ENCODE measurements at places on chromosomes 7 and 10.

DNA sequence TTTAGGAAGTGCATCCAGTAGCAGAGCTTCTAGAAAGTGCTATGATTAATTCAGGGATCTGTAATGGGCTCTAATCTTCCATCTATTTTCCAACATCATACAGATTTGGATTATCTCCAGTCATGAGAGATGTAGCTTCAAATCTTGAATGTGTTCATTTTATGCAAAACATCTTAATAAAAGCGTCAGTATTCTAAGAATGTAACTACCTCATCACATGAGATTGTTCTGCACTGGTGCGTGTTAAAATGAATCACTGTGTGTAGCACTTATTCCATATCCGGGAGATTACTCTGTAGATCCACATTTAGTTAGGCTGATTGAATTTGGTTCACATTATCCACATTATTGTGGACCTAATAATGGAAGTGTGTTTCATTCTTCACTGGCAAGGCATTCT lies 344.9 kb upstream of the CHRM2 start:
- DNase-seq: no peak

DNA sequence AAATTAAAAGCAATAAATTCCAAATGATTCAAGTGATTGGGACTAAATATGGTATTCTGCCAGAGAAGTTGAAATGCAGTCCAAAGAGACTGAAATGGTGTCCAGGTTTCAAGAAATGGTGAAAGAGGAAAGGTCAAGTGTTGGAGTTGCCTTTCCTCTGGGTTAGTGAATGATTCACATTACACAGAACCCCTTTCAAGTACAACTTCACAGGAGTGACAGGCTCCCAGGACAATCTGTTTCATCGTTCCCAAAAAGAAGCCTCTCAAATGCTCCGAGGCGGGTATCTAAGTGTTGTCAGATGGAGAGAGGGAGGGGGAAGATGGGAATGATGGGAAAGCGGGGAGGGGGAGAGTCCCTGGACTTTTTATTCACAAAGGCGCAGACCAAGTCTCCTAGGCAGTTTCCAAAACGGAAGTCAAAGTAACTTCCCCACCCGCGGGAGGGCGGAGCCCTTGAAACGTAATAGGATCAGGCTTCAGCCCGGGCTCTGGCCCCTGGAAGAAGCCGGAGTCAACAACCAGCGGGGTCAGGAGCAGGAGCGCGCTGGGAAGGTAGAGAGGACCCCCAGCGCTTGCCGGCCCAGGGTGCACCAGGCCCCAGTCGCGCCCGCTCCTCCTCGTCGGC lies 754 bp downstream of the SLC25A13 start:
- DNase-seq: peak; percentile 36

DNA sequence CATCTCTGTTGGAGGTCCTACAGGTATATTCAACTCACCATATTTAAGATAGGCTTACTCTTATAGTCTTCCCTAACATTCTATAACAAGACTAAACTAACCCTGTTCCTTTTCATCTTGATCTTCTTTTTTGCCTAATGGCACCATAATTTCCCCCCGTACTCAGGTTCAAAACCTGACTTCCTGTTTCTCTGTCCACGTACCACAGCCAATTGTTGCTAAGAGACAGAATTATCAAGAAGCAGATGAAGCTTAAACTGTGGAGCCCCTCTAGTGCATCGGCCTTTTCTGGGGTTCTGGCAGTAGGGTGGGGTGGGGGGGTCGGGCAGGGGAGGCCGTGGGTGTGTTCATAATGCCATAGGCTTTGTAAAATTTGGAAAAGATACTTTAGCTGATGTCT lies 109.2 kb downstream of the EVX1 start:
- DNase-seq: no peak

DNA sequence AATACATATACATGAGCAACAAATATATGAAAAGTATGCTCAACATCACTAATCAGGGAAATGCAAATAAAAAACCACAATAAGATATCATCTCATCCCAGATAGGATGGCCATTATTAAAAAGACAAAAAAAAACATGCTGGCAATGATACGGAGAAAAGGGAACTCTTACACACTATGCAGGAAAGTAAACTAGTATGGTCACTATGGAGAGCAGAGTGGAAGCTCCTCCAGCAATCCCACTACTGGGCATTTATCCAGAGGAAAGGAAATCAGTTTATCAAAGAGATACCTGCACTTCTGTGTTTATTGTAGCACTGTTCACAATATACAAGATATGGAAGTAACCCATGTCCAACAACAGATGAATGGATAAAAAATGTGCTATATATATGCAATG lies 217.5 kb downstream of the SDK1 start:
- no peak for DNase-seq

DNA sequence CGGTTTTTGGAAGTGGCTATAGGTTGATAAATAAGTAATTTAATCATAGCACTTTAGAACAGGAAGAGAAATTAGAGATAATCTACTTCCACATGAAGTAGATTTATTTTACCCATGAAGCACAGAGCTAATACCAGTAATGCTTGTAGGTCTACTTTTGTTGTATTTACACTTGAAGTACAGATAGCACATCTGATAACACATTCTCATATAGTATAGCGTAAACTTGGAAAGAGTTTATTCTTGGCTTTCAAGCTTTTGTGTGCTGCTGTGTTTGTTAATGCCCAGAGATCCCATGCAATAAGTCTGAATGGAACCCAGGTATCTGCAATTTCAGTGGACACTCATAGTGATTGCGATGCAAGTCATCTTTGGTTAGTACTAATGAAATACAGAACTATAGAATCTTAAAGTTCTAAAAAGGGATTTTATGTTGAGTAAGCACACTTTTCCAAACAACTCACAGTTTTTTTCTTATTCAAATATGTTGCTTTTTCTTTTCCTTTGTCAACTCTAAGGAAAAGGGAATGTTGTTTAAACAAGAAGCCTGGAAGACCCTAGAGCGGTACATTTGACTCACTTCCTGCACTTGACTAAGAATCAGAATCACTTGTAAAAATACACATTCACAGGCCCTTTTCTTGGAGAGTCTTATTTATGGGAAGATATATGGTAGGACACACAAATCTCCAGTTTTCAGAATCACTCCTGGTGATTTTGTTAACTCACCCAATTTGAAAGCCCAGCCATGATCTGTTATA lies 105.8 kb downstream of the GNAI1 start:
- no peak for DNase-seq

- DNase-seq: no peak
Observed at GRCh38 chr10:22329150-22329549, 8.3 kb downstream of the BMI1 start.

GRCh38 chr10:8898745-8899330 lies 844.4 kb downstream of the GATA3 start:
- DNase-seq: no peak

DNA sequence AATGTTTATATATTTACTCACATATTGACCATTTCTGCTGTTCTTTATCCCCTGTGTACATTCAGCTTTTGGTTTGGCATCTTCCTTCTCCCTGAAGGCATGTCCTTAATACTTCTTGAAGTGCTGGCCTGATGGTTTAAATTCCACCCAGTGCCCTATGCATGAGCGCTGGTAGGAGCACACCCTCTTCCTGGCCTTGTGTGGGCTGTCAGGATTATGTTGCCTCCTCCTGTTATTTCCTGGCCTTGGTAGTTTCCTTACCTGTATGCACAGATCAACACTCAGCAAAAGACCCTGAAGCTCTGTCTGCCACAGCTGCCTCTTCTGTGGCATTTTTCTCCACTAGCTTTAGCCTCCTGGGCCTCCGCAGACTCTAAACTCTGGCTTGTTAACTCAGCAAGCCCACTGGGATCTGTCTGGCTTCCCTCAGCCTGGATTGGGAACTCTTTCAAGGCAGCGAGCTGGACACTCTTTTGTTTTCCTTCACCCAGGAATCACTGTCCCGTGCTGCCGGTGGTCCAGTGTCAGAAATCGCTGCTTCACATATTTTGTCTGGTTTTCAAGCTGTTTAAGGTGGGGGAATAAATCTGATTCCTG lies 595.2 kb downstream of the SDK1 start:
- no peak for DNase-seq

DNA sequence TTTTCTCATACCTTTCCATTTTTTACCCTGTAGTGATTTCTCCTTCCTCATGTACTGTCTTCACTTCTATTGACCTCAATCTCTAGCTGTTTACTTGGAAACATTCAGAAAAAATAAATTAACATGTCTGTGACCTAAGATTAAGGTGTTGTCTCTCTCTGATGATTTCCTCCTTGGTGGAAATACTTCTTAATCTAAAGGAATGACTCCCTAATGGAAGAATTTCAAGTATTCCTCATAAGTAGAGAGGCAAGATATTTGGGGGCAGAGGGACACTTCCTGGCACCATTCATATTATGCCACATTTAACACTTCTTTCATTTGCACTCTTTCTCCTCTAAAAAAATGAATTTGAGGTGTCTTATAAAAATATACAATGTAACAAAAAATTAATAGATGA lies 202.8 kb downstream of the NEBL start:
- DNase-seq: no peak
